ENCODE measurements at places on chromosomes 1 and 21. TPM values are rescaled to one million over a fixed set of nuclear protein-coding genes. Genes with fewer than 3 reads are reported as not detected.

GRCh38 chr1:29478879-29479278 lies 242.6 kb downstream of the PTPRU start:
- H3K27me3 ChIP-seq = no peaks in the 10 kb centered on the region
- H3K4me3 ChIP-seq = no peak overlapping the region
- no peak overlapping the region for H3K27ac ChIP-seq
- DNase-seq = no peak
- no peaks in the 10 kb centered on the region for H3K4me1 ChIP-seq

DNA sequence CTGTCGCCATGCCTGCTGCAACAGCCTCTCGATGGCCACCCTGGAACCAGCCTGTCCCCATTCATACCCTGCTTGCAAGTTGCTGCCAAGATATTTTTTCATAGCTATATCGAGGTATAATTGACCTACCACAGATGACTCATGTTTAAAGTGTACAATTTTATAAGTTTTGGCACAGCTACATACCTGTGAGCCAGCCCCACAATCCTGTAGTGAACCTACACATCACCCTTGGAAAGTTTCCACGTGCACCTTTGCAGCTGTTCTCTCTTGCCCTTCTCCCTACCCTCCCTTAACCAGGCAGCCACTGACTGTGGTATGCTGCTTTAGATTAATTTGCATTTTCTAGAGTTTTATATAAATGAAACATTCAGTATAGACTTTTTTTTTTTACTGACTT lies 23.0 kb upstream of the KCNJ6 start:
- no peaks in the 10 kb centered on the region for H3K36me3 ChIP-seq
- H3K27ac ChIP-seq = no peak overlapping the region
- DNase-seq = no peak
- no peaks in the 10 kb centered on the region for H3K4me1 ChIP-seq
- H3K4me3 ChIP-seq = no peak overlapping the region
- H3K27me3 ChIP-seq = no peaks in the 10 kb centered on the region

DNA sequence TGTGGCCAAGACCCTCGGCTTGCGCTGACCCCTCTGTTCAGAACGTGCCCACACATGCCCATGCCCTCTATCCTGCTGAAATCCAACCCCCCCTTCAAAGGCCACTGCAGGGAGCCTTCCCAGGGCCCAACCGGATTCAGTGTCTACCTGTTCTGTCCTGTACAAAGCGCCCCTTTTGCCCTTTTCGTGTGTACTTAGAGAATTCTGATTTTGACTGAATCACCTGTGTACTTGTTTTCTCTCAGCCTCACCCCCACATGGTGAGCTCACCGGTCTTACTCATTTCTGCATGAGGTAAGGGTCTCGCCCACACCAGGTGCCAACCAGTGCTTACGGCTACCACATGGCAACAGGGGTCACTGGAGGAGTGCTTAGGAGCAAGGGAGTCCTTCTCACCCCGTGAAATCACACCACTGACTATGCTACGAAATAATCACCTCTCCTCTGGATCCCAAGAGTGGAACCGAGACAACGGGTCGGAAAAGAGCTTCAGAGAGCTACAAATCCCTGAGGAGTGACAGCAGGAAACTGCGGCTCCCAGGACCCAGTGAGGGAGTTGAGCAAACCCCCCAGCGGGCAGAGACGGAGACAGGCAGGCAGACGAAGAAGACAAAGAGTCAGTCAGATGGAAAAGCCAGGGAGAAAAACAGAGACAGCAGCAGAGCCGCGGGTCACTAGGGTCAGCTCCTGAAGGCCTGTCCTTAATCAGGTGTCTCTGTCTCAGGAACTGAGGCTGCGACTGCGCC lies 2.1 kb upstream of the S100A2 start:
- H3K4me3 ChIP-seq = no peak overlapping the region
- H3K36me3 ChIP-seq = no peaks in the 10 kb centered on the region
- no peak overlapping the region for H3K27ac ChIP-seq

DNA sequence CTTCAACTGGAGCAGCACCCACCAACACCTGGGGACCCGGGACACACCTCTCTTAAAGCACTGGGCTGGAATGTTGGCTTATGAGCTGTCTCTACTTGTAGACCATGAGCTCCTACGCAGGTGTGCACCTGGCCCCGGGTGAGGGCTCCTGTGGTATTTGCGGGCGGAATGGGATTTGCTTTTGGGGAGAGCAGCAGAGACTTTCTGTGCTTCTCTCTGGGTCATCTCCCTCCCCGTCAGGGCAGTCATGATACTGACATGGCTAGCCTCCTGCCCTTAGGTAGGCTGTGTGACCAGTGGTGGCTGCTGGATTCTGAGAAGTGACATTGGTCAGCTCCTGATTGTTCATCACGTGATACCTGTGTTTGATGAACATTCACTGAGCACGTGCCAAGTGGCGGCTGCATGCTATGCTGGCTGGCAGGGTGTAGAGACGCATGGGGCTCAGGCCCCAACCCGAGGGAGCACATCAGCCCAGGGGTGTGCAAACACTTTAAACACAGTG lies 9.0 kb upstream of the ZBTB21 start:
- DNase-seq = no peak
- no peaks in the 10 kb centered on the region for H3K36me3 ChIP-seq
- H3K4me1 ChIP-seq = no peaks in the 10 kb centered on the region
- H3K27ac ChIP-seq = no peak overlapping the region

DNA sequence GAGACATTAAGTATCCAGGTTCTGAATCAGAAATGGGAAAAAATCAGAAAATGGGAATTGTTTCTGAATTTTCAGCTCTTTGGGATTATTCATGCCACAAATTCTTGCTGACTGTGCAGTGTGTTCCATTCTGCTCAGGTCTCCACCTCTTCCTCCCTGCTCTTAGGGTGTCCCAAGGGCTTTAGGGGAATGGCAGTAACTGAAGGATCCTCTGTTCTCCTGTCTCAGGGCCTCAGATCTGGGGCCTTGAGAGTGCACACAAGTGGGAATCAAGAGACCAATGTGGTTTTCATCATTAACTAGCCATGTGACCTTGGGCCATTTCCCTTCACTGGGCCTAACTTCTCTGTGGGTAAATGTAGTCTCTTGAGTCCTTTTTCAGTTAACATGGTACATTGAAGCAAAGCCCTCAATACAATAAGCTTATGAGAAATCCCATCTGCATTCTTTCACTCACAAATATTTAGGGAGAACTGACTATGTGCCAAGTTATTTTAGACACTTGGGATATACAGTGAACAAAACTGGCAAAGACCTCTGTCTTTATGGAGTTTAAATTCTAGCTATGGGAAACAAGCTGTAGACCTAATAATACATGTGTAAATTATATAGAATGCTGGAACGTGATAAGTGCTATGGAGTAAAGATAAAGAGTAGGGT lies 75.7 kb upstream of the SPATA6 start:
- H3K4me3 ChIP-seq = no peak overlapping the region
- H3K27me3 ChIP-seq = no peaks in the 10 kb centered on the region
- H3K4me1 ChIP-seq = no peaks in the 10 kb centered on the region

- no peaks in the 10 kb centered on the region for H3K36me3 ChIP-seq
- H3K4me3 ChIP-seq = no peak overlapping the region
- no peak for DNase-seq
- H3K27ac ChIP-seq = no peak overlapping the region
- no peaks in the 10 kb centered on the region for H3K27me3 ChIP-seq
- H3K4me1 ChIP-seq = peaks cover 13% of the 10 kb centered on the region
Measured at GRCh38 chr1:211527006-211527405, 35.0 kb upstream of the RD3 start.

GRCh38 chr1:234307726-234308125 lies 65.5 kb upstream of the COA6 start:
- H3K27ac ChIP-seq = no peak overlapping the region
- no peaks in the 10 kb centered on the region for H3K4me1 ChIP-seq
- no peaks in the 10 kb centered on the region for H3K27me3 ChIP-seq
- H3K36me3 ChIP-seq = no peaks in the 10 kb centered on the region
- H3K4me3 ChIP-seq = no peak overlapping the region

The TSPEAR gene
- not detected for total RNA-seq

The MRPL24 gene
- total RNA-seq = 34.6 TPM

The OR6K3 gene
- total RNA-seq = not detected

The IVL gene
- not detected for total RNA-seq

The ST6GALNAC5 gene
- total RNA-seq = not detected
